ENCODE measurements at places on chromosomes 12 and 14.

GRCh38 chr14:88468406-88468805 lies 82.9 kb downstream of the SPATA7 start:
- DNase-seq, result peak; percentile 93

DNA sequence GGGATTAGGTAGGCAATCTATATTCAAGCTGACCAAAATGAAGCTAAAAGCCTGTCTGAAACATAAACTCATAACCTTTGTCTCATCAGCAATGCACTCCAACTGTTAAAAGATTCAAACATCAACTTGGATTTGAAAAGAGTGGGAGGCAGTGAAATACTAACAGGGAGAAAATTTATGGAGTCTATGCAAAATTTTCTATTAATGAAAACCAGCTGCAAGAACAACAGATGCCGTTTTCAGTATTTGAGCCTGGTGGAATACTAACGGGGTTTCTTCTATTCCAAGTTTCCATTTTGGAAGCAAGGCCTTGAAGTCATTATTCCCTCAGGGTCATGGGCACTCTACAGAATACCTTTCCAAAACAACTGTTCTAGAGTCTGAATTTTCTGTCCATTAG lies 88.3 kb downstream of the LRP6 start:
- no peak for DNase-seq

GRCh38 chr14:32350020-32350419 lies 20.9 kb downstream of the AKAP6 start:
- DNase-seq, result no peak

- DNase-seq, result peak; percentile 96
Measured at GRCh38 chr12:113860950-113861349, 105.2 kb downstream of the RBM19 start.

DNA sequence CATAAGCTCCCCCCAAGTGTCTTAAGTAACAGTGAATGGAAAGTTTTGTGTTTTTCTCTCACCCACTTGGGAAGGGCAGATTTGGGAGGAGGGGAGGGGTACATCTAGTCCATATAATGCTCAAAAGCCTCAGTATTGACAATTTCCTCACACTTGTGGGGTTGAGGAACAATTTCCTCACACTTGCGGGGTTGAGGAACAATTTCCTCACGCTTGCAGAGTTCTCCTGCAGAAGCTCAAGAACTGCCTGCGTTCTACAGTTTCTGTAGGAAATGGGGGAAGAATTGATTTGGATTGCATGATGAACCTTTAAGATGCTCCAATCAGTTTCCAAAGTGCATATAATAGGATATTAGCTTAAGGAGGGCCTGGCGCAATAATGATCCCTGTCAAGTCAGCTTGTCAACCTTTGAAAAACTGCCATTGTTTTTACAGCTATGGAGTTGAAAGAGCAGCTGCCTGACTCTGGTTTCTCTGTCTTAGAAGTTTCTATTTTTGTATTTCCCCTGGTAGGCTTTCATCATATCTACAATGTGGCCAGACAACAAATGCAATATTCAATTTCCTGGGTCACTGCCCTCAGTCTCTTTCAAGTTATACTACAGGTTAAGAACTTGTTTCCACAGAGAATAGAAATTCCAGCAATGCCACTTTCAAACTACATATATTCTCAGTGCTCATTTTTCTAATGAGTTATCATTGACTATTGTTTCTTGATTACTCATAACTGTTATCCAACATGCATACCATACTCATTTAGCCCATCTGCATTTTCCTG lies 66.5 kb downstream of the PLEKHG7 start:
- no peak for DNase-seq

DNA sequence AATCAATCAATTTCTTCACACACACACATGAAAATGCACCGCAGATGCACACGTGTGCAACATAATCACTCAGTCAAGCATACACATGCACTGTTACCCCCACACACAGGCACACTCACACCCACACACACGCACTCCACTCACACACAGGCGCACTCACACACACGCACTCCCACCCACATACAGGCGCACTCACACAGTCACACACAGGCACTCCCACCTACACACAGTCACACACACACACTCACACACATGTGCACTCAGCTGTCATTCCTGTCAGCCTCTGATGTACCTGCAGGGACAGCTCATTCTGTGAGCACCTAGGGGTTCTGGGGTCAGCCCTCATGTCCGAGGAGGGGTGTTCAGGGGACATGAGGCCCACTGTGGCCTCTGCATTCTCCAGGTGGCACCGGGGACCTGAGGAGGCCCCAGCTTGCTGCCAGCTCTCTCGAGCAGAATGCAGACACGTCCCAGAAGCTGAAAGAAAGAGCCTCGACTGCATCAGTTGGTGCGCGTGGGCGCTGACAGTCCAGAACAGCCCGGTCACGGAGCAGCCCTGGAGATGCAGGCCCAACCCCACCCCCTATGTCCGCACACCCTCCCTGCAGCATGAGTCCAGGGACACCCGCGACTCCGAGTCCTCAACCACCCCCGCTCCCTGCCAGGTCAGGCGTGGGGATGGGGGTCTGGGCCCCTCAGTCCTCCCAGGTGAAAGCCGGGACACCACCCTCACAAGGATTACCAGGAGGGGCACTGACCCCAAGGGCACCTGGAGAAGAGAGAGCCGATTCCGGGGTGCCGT lies 69.3 kb downstream of the NOC4L start:
- no peak for DNase-seq

GRCh38 chr14:20489093-20489994 lies 16.0 kb upstream of the RNASE10 start:
- no peak for DNase-seq

GRCh38 chr12:28512876-28513275 lies 322.6 kb downstream of the CCDC91 start:
- DNase-seq, result no peak

- no peak for DNase-seq
Measured at GRCh38 chr14:104355101-104356019, 217.0 kb downstream of the KIF26A start.
